ENCODE measurements at places on chromosomes 5 and 9.

- DNase-seq: no peak
Observed at GRCh38 chr5:138948471-138949222, 73.5 kb upstream of the LRRTM2 start.

DNA sequence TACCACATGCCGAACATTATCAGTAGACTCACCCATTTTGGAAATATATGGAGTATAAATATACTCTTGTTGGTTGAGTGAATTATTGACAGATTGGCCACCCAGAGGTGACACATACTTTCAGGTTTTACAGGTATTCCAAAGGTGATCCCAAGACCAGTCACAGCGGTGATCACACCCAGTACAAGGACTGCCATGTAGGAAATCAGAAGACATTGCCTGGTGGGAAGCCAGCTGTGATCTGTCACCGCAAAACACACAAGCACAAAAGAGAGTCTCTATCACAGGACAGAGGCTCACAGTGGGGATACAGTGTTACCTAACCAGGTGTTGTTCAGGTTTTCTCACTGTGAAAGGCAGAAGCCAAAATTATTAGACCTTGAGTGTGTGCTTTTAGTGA lies 15.8 kb downstream of the BTF3 start:
- no peak for DNase-seq

DNA sequence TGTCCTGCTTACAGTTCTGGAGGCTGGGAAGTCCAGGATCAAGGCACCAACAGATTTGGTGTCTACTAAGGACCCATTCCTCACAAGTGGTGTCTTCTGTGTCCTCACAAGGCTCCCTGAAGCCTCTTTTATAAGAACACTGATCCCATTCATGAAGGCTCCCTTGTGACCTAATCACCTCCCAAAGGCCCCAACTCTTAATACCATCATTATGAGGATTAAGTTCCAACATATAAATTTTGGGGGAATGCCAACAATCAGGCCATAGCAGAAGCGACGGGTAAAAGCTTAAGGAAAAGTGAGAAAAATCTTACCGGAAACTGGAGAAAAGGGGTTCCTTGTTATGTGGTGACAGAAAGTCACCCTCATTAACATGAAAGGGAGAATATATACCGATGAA lies 11.2 kb downstream of the CTNNAL1 start:
- no peak for DNase-seq

- no peak for DNase-seq
Observed at GRCh38 chr9:114181607-114182409, 26.5 kb downstream of the COL27A1 start.

DNA sequence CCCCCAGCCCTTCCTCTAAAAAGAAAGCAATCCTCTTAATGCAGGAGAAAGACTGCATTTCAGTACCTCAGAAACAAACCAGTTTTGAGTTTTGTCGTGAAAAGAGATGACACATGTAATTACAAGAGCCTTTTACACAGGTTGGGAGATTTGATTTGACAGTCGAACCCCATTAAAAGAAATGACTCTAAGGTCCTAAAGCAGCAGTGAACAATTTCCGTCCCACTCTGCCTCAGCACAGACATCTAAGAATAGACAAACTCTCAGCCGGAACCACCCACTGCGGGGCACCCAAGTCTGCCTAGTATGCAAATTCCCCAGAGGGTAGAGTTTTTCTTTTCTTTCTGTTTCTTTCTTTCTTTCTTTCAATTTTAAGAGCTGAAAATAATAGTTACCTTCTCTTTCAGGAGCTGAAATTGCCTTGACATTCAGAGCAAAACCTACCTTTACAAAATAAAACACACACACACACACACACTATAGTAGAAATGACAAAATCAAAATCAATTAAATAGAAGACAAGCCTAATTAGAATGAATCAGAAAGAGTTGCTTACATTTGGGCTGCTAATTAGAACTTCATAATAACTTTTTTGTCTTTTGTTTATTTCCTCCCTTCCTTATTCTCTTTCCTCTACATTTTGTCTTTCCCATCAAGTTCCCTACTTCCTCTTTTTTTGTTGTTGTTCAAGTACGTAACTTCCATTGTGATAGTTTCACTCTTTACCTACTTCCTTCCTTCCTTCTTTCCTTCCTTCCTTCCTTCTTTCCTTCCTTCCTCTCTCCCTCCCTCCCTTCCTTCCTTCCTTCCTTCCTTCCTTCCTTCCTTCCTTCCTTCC lies 65.1 kb downstream of the BASP1 start:
- DNase-seq: no peak

GRCh38 chr9:117409321-117409720 lies 5.5 kb downstream of the ASTN2 start:
- no peak for DNase-seq

GRCh38 chr9:21728781-21729180 lies 73.7 kb upstream of the MTAP start:
- no peak for DNase-seq

GRCh38 chr9:69466151-69466550 lies 141.1 kb downstream of the ENTREP1 start:
- DNase-seq: no peak

DNA sequence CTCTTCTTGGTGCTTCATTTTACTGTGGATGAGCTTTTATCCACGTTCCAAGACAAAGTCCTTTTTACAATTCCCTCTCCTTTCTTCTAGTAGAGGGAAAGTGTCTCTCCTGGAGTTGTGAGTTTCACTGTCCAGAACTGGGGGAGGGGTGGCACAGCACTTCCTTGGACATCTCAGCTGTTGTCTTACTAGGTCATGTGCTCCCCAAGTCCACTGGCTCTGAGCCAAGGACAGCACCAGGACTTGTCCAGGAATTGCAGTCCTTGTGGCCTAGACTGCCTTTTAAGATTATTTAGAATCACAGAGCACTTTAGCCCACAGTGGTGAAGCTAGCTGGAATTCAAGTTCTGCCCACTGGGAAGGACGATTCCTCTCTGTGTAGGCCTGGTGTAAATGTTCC lies 700.2 kb upstream of the PTPRD start:
- no peak for DNase-seq

DNA sequence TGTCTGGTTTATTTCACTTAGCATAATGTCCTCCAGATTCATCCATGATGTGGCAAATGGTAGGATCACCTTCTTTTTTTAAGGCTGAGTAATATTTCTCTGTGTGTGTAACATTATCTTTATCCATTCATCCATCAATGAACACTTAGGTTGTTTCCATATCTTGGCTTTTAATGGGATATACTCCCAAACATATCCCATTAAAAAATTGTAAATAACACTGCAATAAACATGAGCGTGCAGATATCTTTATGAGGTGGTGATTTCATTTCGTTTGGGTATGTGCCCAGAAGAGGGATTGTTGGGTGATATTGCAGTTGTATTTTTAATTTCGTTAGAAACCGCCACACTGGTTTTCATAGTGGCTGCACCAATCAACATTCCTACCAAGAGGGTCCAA lies 36.2 kb upstream of the UGCG start:
- DNase-seq: no peak

DNA sequence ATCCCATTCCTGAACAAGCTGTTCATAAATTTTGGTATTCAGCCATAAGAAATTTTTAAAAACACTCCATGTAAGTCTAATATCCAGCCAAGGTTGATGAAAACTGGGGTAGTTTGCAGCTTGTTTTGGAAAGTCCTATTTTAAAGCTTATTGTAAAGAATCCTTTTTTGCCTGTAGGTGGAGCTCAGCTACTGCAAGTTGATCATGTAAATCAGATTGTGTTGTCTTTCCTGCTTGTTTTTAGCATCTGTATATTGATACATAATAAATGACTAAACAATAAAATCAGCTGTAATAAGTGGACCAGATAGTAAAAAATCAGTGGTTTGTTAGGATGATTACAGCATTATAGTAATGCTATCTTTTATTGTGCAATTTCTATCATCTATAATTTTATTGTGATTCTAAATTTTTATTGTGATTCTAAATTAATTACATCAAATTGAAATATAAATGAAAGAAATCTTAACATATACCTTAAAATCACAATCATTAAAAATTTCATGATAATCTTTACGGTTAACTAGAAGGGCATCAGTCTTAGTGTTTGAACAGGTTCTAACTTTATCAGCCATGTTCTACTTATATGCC lies 42.4 kb downstream of the CWC27 start:
- peak; percentile 46 for DNase-seq

- DNase-seq: no peak
Observed at GRCh38 chr5:81544351-81545018, 150.6 kb upstream of the ACOT12 start.

- no peak for DNase-seq
Observed at GRCh38 chr9:14418301-14418940, 104.5 kb upstream of the NFIB start.

GRCh38 chr5:89723907-89724306 lies 685.6 kb downstream of the CETN3 start:
- no peak for DNase-seq

GRCh38 chr5:55569513-55569865 lies 34.7 kb upstream of the PLPP1 start:
- DNase-seq: no peak

GRCh38 chr5:147874910-147875367 lies 3.6 kb upstream of the SCGB3A2 start:
- DNase-seq: no peak

GRCh38 chr5:135437422-135437795 lies 9.7 kb downstream of the DCANP1 start:
- DNase-seq: no peak

- no peak for DNase-seq
Observed at GRCh38 chr9:80435591-80435990, 863.8 kb downstream of the TLE4 start.

DNA sequence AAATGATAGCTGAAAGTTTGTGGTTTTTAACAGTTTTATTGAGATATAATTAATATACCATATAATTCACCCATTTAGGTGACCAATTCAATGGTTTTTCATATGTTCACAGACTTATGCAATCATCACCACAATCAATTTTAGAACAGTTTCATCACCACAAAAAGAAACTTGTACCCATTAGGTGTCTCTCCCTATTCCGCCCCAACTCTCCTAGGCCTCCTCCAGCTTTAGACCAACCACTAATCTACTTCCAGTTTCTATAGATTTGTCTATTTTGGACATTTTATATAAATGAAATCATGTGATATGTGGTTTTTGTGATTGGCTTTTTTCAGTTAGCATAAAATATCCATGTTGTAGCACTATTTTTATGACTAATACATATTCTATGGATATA lies 38.6 kb downstream of the YTHDC2 start:
- DNase-seq: no peak

- peak; percentile 96 for DNase-seq
Observed at GRCh38 chr9:135926402-135927194, 19.3 kb upstream of the CAMSAP1 start.

DNA sequence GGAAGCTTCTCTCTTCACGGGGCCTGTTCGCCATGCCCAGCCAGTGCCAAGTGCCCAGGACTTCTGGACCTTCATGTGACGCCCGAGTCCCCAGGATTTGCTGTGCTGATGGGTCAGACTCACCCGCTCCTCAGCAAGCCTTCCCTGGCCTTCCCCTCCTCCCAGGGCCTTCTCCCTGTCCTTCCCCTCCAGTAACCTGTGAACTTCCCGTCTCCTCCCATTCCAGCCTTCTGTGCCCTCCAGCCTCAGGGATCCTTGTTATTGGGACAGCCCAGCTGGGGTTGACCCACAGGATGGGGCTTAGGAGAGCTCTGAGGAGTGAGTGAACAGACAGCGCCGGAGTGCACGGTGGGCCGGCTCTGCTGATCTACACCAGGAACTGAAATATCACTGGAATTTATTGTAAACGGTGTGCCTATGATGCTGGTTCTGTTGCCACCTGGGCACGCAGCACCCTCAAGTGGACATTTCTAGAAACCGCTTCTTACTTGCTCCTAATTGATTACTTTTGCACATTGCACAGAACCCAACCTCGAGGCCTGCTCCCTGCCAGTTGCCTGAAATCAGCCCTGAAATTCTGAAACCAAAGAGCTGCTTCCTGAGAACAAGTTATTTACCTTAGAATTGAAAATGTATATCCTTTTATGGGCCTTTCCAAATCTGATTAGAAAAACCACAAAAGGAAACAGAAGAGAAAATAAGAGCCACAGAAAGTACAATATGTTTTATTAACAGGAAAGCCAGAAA lies 1.5 kb downstream of the SPAAR start:
- peak; percentile 70 for DNase-seq

GRCh38 chr9:83296123-83296522 lies 233.2 kb upstream of the RASEF start:
- no peak for DNase-seq

DNA sequence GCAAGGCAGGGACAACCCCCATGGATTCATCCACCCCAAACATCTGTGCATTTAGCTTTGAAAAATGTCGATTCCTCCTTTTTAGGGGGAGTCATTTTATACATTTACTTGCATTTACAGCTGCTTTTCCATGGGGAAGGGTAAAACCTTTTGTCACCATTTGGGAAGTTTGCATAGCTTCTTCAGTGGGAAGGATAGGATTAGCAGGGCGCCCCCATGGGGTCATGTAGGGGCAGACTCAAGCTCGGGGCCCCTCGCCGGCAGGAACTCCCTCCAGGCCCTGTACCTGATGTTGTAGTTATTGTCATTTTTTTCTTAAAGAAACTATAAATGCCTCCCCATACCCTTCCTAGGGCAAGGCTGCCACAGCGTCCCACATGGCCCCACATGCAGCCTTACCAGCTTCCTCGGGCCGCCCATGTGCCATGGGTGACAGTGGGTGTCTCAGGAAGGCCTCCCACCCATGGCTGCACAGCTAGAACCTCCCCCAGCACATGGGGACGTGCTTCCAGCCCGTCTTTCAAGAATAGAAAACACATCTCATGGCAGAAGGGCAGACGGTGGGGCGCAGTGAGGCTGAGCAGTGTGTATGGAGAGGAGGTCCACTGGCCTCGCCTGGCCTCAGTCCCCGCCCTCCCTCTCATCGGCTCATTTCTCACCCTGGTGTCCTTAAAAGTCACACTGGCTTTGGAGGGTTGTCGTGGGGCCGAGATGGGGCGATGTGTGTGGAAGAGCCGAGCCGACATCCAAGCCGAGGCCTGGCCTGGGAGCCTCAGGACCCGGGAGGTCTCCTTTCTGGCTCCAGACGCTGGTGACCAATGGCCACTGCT lies 76.1 kb upstream of the OTULINL start:
- no peak for DNase-seq

- DNase-seq: no peak
Observed at GRCh38 chr9:137452761-137453642, 6.1 kb downstream of the NSMF start.

DNA sequence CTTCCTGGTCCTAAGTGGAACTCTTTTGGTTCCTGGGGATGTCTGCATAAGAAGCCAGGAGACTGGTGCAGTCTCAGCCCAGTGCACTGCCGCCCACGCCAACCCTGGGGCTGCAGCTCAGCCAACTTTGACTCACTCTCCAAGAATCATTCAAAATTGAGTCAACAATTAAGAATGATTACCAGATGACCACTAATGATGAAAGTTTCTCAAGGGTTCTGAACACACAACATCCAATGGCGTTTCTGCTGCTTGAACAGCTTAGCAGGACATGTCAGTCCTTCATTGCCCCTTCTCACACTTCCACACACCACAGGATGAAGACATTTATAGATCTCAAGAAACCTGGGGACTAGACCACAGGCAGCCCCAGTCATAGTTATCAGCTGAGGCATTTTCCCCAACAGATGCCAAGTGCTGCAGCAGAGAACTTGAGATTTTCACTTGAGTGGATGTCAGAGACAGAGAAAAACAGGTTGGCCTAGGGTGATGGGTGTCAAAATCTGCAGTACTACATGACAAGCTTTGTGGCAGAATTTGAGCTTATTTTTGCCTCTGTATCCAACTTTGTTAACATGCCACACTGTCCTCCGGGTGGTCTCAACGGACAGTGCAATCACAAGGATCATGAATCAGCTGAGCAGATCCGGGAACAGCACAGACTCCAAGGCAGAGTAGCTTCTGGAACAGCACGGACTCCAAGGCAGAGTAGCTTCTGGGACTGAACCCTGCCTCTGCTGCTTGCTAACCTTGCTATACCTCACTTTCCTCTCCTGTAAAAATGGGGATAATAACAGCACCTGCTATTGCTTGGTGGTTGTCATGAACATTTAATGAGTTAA lies 356.1 kb downstream of the SPOCK1 start:
- no peak for DNase-seq

Measured in activated CD4-positive, alpha-beta T cell treated with anti-CD3 and anti-CD28 coated beads, Interleukin-10, Interleukin-2, amounts not matched to agents 100 ng/mL and 50 ng/mL, durations not matched to agents 16 hours and 8 hours (primary cell).